Astrocyte (in vitro differentiated cells and primary cell): ENCODE measurements at places on chromosomes 2 and 18. TPM values are rescaled to one million over a fixed set of nuclear protein-coding genes. Genes with fewer than 3 reads are reported as not detected.
A peak's percentile ranks its signal among the peaks of the same experiment; 100 is the strongest.

- no peak for DNase-seq
Observed at GRCh38 chr2:164014791-164015190, 279.0 kb upstream of the FIGN start.

- DNase-seq, result no peak
Observed at GRCh38 chr18:36328916-36329315, 31.4 kb downstream of the FHOD3 start.

- no peak for DNase-seq
Observed at GRCh38 chr2:26861610-26862224, 13.8 kb downstream of the DPYSL5 start.

DNA sequence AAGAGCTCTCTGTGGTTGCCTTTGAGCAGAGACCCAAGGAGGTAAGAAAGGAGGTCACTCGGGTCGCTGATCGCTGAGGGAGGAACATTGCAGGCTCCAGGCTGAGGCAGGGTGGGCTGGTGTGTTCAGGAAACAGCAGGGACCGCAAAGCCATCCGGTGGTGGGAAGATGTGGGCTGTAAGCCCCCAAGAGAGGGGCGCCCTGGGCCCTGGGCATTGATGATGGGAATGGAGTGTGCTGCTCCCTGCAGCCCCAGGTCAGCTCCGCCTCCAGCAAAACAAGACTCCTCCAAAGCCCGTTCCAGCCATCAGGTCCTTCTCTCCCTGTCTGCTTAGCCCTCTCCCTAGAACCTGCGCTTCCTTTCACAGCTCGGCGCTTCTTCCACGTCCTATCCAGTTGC, 229.7 kb downstream of the KLHL29 start:
- no peak for DNase-seq

DNA sequence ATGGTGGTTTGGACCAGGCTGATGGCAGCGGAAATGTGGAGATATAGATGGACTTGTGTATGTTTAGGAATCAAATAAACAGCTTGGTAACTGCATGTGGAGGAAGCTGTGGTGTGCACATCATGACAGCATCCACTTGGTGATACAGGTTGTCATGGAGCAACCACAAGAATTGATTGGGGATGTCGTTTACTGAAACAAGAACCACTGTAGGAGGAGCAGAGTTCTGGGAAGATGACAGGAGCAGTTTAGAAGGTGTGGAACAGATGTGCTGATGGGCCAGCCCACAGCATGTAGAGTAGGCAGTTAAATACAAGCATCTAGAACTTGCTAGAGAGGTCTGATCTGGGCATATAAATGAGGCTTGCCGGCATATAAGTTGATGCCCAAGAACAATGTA, 152.4 kb upstream of the SERPINE2 start:
- DNase-seq, result peak; percentile 22

GRCh38 chr2:45913539-45913938, 262.1 kb downstream of the PRKCE start:
- no peak for DNase-seq

DNA sequence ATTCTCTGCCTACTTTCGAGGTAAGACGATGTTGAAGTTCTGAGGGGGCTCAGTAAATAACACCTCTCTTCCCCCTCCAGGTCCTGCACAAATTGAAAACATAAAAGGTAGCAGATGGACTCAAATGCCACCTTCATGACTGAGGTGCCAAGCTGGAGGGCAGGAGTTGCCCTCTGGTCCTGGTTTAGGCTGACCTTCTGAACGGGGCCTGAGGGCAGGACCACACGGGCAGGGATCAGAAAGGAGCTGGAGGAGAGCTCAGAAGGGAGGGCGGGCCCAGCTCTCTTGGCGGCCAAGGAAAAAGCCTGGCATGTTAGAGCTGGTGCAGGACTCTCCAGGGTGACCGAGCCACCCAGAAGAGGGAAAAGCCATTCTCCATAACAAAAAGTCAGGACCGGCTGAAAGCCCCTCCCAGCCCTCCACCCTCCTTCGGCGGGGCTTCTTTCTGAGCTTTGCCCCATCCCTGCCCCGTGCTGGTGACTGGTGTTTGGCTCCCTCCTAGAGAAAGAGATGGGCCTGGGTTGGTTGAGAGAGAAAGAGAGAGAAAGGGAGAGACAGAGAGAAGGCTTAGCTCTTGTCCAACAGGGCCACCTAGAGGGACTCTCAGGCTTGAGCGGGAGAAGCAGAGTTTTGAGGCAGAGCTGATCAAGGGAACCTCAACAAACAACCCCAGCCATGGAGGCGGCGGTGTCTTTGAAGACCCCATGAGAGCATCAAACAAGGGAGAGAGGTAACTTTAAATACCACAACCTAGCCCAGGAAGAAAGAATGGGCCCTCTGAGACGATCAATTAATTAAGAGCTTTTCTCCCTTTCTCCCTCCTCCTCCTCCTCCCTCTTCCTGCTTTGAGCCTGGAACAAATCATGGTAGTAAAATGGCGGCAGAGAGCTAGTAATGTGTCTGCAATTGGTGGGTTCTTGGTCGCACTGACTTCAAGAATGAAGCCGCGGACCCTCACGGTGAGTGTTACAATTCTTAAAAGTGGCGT, 50.8 kb downstream of the WIPF1 start:
- DNase-seq, result no peak

GRCh38 chr2:71849111-71849510, 298.6 kb downstream of the CYP26B1 start:
- DNase-seq, result no peak

- DNase-seq, result no peak
Observed at GRCh38 chr2:104975851-104976250, 62.0 kb upstream of the MRPS9 start.

GRCh38 chr2:79394485-79394859, 118.4 kb upstream of the CTNNA2 start:
- no peak for DNase-seq

GRCh38 chr2:216057688-216058193, 23.9 kb downstream of the PECR start:
- DNase-seq, result peak; percentile 95

DNA sequence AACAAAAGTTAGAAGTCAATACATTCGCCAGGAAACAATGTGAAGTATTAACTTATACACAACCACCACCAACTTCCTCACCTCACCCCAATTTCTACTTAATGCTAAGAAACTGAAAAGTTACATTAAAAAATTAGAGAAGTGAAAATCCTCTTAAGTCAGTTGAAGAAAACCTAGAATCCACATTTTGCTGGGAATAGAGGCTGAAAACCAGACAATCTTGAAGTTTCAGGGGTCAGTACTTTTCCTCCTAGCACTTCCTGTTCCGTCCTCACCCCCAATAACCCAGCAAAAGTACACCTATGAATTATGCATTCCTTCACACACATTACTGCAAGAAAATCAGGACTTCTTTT, 6.3 kb downstream of the YES1 start:
- no peak for DNase-seq

DNA sequence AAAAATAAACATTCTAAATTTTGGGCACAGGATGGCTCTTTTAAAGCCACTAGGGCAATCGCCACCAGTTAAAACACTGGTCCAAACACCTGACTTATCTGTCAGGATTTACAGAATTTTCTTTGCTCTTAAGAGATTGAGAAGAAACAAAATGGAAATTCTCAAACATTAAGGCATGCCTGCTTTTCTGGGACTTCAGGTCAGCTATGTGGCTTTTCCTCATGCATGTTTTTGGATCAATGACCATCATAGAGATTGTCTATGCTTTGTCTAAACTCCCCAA, 112.7 kb downstream of the SMAD2 start:
- no peak for DNase-seq

DNA sequence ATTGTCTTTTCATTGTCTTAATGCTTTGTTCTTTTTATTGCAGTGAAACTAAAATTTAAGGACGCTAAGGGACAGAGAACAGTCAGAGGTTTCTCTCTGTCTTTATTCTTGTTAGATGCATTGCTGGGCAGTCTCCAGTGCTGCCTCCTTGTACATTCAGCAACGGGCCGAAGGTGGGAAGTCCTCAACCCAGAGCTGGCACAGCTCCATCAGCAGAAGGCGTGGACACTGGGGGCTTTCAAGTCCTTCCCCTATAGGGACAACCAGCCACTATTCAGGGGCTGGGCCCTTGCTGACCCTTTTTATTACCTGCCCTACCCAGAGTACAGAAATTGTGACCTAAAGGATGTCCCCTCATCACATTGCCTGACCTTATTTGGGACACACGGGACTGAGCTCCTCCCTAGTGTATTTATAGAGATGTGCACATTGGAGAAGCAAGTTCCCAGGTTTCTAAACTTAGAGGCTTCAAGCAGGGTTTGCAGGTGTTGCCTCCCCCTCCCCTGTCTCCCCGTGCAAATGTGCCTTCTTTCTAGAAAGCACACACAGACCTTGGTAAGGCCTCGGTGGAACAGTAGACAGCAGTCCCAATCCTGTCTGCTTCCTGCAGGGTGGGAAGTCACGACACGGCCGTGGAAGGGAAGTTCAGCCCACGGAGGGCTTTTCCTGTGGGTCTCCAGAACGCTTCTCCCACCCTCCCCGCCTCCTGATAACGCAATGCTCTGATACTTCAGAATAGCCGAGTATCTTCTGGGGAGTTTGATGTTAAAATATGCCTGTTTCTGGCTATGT, 68.2 kb downstream of the ZCCHC2 start:
- no peak for DNase-seq

DNA sequence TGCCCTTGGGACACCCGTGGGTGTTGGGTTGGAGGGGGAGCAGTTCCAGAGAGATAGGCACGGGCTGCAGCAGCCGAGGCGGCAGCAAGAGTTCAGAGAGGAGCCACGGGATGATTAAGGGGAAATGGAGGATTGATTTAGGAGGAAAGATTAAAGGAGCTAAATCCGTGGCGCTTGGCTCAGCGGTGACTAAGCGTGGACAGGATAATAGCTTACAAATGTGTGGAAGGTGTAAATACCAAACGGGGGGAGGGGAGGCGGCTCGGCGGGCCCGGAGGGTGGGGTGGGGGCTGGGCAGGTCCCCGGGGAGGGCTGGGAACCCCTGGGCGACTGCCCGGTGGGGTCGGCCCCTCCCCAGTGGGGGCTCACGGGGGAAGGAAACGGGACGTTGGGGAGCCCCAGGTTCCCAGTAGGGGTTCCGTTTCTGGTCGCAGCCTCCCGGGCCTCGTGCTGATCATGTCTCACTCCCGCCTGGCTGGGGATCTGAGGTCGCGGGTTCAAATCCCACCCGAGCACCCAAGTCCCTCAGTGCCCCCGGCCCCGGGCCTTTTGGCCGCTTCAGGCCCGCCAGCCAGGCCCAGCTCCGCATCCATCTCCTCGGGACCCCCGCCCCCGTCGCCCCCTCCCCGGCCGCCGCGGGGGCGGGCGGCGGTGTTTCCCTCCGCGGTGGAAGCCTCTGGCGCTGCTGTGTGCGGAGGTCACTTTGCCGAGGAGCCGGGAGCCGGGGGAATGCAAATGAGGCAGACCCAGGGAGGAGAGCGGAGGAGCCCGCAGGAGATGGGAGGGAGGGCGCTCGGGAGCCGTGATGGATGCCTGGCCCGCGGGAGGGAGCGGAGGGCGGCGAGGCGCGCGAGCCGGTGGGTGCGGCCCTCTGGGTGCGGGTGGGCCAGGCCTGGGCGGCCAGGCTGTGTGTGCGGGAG, 8.1 kb downstream of the ASIC4 start:
- DNase-seq, result peak; percentile 81

GRCh38 chr2:126378176-126378575, 277.8 kb upstream of the GYPC start:
- DNase-seq, result no peak

- DNase-seq, result peak; percentile 87
Observed at GRCh38 chr2:25043241-25043867, 1.5 kb downstream of the EFR3B start.

DNA sequence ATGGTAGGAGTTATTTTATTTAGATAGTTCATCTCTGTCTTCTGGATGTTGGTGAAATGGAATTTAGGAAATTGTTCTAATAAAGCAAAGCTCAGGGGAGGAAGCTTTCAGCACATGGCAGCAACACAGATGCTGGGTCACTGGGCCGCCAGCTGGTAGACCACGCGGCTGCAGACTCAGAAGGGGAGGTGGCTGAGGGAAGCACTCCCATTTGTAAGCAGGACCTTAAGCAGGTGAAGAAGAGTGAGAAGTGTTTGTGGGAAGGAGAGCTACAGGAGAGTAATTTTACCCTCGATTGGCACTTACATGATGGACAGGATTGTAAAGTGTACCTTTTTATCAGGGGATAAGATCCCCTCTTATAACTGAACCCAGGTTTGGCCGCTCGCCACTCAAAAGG, 24.4 kb downstream of the NMS start:
- DNase-seq, result no peak

REG3G gene
- total RNA-seq, result not detected in 2 replicates

SPP2 gene
- not detected in 2 replicates for total RNA-seq

LYPD6B gene
- 1.1 and 1.2 TPM in 2 replicates for total RNA-seq

PIEZO2 gene
- total RNA-seq, result 5.3 and 11.8 TPM in 2 replicates

NR4A2 gene
- 1.2 and 1.3 TPM in 2 replicates for total RNA-seq

SPDYA gene
- 1.3 and 1.4 TPM in 2 replicates for total RNA-seq

DUSP19 gene
- 3.1 and 3.7 TPM in 2 replicates for total RNA-seq

AOX1 gene
- total RNA-seq, result 1.6 and 3.4 TPM in 2 replicates

UCN gene
- total RNA-seq, result 1.1 and 1.5 TPM in 2 replicates
